HepG2 (cell line): ENCODE measurements at places on chromosomes 12 and 14. TPM values are rescaled to one million over a fixed set of nuclear protein-coding genes. Genes with fewer than 3 reads are reported as not detected.

Gene B4GALNT1
- total RNA-seq, result 1.9 and 4.5 TPM in 2 replicates

Gene CELA1
- total RNA-seq, result not detected in 2 replicates

Gene AQP6
- 0.51 and 1.3 TPM in 2 replicates for total RNA-seq

Gene IAPP
- total RNA-seq, result not detected in 2 replicates

DNA sequence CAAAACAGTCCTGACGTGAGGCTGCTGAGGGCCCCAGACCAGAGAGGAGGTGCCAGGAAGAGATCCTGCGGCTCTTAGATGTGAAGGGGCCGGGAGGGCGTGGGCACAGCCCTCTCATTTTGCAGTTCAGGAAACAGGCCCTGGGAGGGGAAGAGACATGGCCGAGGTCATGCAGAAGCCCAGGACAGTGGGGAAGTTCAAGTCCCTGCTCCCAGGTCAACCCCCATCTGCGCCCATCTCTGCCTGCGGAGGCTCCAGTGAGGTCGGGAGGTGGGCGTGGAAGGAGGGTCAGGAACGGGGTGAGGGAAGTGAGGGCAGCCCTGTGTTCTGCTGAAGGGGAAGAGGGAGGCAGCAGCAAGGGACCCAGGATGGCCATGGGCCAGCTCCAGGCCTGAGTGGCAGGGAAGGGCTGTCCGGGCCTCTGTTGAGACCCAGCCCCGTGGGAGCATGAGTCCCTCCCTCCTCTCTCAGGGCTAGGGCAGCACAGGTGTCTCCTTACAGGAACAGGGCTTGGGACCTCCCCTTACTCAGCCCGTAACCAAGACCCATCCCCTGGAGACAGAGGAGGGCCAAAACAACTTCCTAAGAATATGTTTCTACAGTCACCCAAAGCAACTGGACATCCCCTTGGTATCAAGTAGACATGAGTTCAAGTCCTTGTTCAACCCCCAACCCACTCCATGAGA is 90.8 kb downstream of the LGMN start:
- H3K27ac ChIP-seq, result no peak overlapping the region
- H3K4me1 ChIP-seq, result no peaks in the 10 kb centered on the region
- peaks cover 2% of the 10 kb centered on the region; the same call in 1 of the 2 replicates for H3K36me3 ChIP-seq
- no peaks in the 10 kb centered on the region for H3K27me3 ChIP-seq

GRCh38 chr14:85867450-85867849 is 337.5 kb downstream of the FLRT2 start:
- no peaks in the 10 kb centered on the region for H3K27me3 ChIP-seq
- DNase-seq, result no peak
- H3K36me3 ChIP-seq, result no peaks in the 10 kb centered on the region
- H3K27ac ChIP-seq, result no peak overlapping the region
- H3K4me1 ChIP-seq, result no peaks in the 10 kb centered on the region

GRCh38 chr14:88848571-88848970 is 24.1 kb downstream of the TTC8 start:
- H3K36me3 ChIP-seq, result no peaks in the 10 kb centered on the region
- H3K4me1 ChIP-seq, result no peaks in the 10 kb centered on the region
- H3K4me3 ChIP-seq, result no peak overlapping the region

DNA sequence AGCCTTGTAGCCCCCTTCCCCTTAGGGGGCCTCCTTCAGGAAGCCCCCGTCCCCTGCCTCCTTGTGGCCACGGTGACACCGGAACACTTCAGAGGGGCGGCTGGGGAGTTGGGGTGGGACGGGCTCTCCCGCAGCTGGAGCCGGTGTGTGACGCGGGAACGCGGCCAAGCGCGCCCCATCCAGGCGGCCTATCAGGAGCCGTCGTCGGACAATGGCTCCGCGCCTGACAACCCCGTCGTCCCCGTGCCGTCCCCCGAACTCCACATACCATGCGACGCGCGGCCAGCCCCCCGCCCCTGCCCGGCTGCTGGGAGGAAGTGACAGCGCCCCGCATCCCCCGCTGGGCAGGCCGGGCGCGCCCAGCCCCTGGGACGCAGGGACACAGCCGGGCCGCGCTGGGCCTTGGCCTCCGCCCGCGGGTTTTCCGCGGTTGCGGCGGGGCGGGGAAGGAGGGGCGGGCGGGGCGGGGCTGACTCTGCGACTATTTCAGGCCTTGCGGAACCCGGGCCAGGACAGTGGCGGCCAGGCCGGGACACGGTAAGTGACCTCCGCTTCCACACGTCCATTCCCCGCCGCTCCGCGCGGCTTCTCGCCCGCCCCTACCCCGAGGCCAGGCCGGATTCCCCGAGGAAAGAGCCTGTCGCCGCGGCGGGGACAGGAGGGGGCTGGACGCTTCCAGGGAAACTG is at the start of gene TNFAIP2:
Gene TNFAIP2 (plus strand): TSS at position 515 of the 687 bp plus-strand sequence. CDS start 2,997 bp downstream, outside the sequence.
- peaks cover 59% of the 10 kb centered on the region for H3K27me3 ChIP-seq
- H3K4me1 ChIP-seq, result peaks cover 52% of the 10 kb centered on the region
- DNase-seq, result no peak

GRCh38 chr12:44869503-44869902 is 6.6 kb downstream of the NELL2 start:
- no peaks in the 10 kb centered on the region for H3K36me3 ChIP-seq
- no peaks in the 10 kb centered on the region for H3K4me1 ChIP-seq
- H3K27me3 ChIP-seq, result no peaks in the 10 kb centered on the region
